ENCODE measurements at places on chromosomes 13 and 19.

DNA sequence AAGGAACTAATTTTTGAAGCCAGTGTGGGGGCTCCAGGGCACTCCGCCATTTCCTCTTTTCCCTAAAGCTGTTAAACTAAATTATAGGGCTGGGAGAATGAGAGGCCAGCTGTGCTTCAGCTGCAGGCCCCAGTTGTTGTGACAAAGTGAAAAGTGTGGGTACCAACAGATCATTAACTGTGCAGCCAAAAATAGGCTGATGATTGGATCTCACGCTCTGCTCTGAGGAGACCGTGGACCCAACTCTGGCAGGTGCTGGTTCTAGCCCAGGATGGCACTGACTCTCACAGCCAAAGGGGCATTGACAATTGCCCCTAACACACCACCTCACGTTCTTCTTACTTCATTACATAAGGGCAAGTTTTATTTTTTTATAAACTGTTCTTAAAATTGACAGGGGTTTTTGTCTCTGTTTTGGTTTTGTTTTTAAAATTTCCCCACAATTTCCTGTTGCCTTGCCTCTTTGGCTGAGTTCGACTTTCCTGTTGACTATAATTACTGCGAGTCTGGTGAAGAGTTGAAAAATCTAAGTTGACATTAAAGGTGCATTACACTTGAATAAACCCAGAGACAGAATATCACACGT, 391.0 kb downstream of the FGF9 start:
- no peak for DNase-seq

GRCh38 chr13:53612200-53612599, 583.6 kb downstream of the OLFM4 start:
- DNase-seq = no peak

DNA sequence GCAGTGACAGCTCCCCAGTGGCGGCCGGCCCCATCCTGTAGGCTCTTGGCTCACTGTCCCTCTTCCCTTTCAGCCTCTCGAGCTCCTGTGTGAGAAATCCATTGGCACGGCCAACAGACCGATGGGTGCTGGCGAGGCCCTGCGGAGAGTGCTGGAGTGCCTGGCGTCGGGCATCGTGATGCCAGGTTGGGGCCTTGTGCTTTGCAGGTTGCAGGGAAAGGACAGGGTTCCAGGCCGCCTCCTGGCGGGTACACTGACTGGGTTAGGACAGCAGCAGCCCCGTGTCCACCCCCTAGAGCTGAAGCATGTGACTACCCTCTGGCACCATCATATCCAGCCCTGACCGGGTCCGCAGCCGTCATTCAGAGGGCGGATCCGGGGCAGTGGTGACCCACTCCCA, 21.5 kb upstream of the QTRT1 start:
- DNase-seq = no peak

- DNase-seq = no peak
Observed at GRCh38 chr19:4576016-4576933, 16.8 kb upstream of the SEMA6B start.

DNA sequence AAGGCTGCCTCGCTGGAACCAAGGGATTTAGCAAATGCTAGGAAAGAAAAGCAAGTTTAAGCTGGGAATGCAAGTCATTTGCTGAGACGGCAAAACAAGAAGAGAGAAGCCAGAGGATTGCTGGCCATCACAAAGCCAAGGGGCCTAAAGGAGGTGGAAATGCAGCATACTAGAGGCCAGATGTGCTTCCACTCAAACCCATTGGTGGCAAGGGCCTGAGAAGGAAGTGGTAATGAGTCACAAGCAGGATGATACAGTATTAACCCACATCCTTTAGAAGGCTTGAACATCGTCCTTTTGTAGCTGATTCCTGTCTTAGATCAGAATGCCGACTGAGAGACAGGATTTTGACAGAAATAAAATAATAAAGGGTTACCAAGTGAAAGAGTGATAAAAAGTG, 68.2 kb downstream of the ITGBL1 start:
- no peak for DNase-seq

- no peak for DNase-seq
Observed at GRCh38 chr13:46345398-46345797, 41.7 kb downstream of the RUBCNL start.

DNA sequence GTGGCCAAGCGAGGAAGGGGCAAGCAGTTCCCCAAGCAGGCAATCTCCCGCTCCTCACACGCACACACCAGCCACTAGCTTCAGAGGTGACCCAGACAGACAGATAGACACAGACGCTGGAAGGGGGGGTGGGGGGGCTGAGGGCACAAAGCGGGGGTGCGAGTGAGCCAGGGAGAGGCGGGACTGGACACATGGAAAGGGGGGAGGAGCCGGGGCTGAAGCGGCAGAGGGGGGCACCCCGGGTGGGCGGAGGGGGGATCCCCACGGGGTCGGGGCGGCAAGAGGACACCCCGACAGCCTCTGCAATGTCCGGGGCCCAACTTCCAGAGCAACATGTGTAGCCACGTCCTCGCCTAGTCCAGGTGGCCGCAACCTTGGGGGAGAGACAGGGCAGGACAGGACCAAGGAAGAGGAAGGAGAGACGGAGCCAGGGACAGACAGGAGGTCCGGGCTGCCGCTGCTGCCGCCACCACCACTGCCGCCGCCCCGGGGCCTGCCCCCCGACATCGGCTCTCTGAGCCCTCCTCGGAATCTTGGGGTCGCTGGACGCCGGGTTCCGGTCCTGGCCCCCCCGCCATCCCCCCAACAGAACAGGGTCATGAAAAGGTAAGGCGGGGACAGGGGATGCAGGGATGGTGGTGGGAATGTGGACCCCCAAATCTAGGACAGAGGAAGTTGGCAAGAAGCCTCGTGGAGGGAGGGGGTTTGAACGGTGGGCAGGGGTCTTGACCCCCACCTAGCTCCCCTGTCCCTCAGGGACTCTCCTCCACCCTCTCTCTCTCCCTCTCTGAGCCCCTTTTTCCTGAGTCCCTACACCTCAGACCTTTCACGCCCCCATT, 1.1 kb downstream of the GRIN2D start:
- no peak for DNase-seq

GRCh38 chr13:98919566-98919965, 58.3 kb downstream of the DOCK9 start:
- DNase-seq = no peak

All from NCI-H187 treated with DMSO at 0.1 percent for 48 hours (cell line).